ENCODE measurements at places on chromosomes 12 and 14.

DNA sequence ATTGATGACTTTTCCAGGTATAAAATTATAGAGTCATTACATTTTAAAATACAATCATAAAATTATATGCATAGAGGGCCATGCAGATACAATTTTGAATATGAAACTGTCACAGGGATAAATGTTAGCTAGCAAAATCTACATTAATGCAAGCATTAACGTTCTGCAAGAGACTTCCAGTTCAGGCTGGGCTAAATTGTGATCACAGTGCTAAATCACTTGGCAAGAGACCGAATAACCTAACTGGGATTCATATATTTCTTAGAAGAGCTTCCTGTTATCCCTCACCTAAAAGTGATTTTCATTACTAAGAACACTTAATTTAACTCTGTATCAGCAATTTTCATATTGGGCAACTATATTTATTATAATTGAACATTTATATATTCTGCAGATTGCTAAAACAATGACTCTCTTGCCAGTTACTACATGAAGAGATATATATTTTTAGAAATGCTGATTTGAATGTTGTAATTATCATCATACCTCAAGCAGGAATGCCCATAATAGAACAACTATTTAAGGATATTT is 83.2 kb downstream of the MGAT4C start:
- no peak for DNase-seq

DNA sequence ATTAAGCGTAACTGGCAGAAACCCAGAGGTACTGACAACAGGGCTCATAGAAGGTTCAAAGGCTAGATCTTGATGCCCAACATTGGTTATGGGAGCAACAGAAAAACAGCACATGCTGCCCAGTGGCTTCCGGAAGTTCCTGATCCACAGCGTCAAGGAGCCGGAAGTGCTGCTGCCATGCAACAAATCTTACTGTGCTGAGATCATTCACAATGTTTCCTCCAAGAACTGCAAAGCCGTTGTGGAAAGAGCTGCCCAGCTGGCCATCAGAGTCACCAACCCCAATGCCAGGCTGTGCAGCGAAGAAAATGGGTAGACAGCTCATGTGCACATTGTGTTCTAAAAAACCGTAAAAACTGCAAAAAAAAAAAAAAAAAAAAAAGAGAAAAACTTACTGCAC is 192.3 kb downstream of the MON2 start:
- DNase-seq: no peak

GRCh38 chr12:113055594-113056380 is 743 bp upstream of the DTX1 start:
- DNase-seq: no peak

- peak; percentile 78 for DNase-seq
These were observed 6.5 kb downstream of the ZBTB1 start for GRCh38 chr14:64510825-64511671.

- peak; percentile 6 for DNase-seq
These were observed 764.3 kb downstream of the NOVA1 start for GRCh38 chr14:25833341-25834126.

DNA sequence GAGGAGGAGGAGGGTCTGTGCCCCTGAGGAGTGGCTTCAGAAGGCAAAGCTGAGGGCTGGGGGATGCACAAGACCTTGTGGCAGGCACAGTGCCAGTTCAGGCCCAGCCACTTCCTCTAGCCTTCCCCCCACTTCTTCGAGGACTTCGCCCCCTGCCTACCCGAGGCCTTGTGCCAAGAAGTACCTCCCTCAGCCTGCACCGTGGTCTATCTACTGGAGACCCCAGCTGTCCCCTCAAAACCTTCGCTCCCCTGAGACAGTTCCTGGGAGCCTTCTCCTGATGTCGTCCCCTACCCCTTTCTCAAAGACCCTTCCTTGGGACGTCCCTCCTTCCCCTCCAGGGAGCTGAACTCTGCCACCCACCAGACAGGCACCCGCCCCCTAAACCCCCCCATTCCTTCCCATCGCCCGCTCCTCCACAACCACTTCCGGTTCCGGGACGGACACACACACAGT is 604 bp downstream of the ZNF384 start:
- DNase-seq: peak; percentile 51

- DNase-seq: no peak
These were observed 12.0 kb downstream of the PDE6H start for GRCh38 chr12:14984766-14985285.

- DNase-seq: no peak
These were observed 8.8 kb upstream of the PTGR2 start for GRCh38 chr14:73842851-73843250.

DNA sequence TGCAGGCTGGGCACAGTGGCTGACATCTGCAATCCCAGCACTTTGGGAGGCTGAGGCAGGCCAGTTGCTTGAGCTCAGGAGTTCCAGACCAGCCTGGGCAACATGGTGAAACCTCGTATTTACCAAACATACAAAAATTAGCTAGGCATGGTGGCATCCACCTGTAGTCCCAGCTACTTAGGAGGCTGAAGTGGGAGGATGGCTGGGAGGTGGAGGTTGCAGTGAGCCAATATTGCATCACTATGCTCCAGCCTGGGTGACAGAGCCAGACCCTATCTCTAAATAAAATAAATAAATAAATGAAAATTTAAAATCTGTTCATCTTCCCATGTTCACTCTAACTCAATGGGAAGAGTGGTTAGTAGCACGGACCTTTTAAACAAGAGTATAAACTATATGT is 71.2 kb downstream of the ELK3 start:
- no peak for DNase-seq

DNA sequence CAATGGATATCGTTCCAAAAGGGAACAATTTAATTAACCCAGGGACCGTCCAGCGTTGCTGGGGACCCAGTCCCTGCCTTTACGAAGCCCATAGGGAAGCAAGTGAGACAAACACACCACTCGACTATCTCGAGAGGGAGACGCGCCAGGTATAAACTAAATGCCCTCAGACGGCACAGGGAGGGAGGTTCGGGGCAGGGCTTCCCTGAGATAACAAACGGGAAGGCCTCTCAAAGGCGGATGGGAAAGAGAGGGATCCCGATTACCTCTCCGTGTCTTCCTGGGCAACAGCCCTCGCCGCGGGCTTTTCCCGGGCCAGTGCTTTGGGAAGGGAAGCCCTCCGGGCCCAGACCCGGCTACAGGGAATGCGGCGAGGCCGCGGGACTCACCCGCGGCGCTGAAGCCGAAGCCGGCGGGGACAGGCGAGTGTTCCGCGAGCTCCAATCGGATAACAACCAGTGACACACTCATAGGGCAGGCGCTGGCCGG is 390 bp downstream of the BRAP start:
- DNase-seq: peak; percentile 18

Data from activated CD4-positive, alpha-beta T cell treated with anti-CD3 and anti-CD28 coated beads, Interleukin-2, amount 10 ng/mL, durations not matched to agents 7 days and 5 days (primary cell).